Stimulated activated CD8-positive, alpha-beta memory T cell treated with anti-CD3 and anti-CD28 coated beads, Interleukin-4, amount 100 ng/mL, for 24 hours (primary cell): ENCODE measurements at places on chromosomes 5 and 9.

DNA sequence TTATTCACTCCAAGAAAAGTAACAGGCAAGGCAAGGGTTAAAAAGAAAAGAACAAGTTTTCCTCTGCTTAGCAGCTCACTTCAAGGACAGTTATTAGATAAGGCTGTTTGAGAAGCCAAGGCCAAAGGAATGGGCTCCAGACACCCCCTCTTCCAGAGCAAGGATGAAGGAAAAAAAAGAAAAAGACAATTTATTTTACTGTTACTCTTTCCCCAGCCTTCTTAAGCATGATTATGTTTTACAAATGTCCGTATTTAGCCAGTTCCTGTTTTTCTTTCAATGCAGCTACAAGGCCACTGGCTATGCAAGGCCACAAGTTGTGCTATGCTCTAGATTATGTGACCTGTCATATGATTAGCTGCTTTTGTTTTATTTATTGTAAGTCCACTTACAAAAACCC is 106.5 kb upstream of the SIMC1 start:
- DNase-seq, result no peak

GRCh38 chr5:43113546-43113945 is 7.2 kb upstream of the ZNF131 start:
- DNase-seq, result no peak

GRCh38 chr9:134815435-134816214 is 65.0 kb upstream of the FCN2 start:
- no peak for DNase-seq

- no peak for DNase-seq
Measured at GRCh38 chr5:73447530-73448462, 781 bp downstream of the FOXD1 start.

- DNase-seq, result no peak
Measured at GRCh38 chr5:82095536-82095935, 123.7 kb downstream of the ATG10 start.

- DNase-seq, result no peak
Measured at GRCh38 chr9:109317311-109317978, 3.4 kb downstream of the EPB41L4B start.

GRCh38 chr9:89425024-89425805 is 72.7 kb downstream of the SEMA4D start:
- no peak for DNase-seq

GRCh38 chr5:175870820-175871447 is 444 bp upstream of the CPLX2 start:
- no peak for DNase-seq

GRCh38 chr9:106678273-106678672 is 184.7 kb upstream of the ZNF462 start:
- DNase-seq, result no peak

DNA sequence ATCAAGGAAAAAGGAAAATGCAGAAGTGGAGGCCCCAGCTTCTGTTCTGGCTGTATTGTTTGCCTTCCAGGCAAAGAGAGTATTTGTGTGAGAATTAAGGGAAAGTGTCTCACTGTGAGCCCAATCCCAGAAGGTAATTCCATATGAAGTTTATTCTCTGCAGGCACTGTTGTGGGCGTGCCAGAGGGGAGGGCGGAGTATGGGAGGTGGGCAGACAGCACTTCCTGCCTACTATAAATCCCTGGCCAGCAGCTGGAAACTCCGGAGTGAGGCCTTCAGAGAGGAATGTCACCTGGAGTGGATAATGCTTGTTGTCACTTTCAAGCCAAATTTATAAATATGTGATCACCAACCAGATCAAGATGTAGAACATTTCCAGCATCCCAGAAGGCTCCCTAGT is 209.5 kb downstream of the ARHGAP26 start:
- no peak for DNase-seq

DNA sequence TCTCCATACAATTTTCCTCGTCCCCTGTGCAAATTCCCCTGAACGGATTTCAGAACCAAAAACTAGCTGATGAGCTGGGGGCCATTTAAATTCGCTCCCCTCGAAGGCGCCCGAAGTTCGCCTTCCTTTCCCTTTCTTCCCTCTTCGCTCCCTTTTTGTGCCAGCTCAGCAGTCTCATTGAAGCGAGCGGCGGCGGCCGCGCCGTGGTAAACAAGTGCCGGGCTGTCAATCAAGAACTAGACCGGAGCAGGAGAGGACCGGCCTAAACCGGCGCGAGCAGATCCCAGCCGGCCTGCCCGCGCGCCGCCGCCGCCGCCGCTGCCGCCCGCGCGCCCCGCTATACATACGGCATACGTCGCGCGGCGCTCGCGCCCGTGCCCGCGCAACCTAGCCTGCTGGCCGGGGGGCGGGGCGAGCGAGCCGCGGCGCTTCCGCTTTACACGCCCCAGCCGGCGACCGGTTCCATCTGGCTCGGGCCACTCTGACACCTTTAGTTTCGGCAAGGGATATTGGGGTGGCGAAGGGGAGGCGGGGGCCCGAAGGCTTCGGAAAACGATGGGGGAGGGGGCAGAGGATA is 3.1 kb downstream of the ARRDC3 start:
- peak; percentile 92 for DNase-seq

GRCh38 chr5:56552612-56553268 is 262.6 kb upstream of the MAP3K1 start:
- DNase-seq, result no peak

- DNase-seq, result no peak
Measured at GRCh38 chr5:149455889-149456409, 76.9 kb upstream of the IL17B start.

GRCh38 chr9:4713849-4714248 is 27.2 kb downstream of the AK3 start:
- no peak for DNase-seq

DNA sequence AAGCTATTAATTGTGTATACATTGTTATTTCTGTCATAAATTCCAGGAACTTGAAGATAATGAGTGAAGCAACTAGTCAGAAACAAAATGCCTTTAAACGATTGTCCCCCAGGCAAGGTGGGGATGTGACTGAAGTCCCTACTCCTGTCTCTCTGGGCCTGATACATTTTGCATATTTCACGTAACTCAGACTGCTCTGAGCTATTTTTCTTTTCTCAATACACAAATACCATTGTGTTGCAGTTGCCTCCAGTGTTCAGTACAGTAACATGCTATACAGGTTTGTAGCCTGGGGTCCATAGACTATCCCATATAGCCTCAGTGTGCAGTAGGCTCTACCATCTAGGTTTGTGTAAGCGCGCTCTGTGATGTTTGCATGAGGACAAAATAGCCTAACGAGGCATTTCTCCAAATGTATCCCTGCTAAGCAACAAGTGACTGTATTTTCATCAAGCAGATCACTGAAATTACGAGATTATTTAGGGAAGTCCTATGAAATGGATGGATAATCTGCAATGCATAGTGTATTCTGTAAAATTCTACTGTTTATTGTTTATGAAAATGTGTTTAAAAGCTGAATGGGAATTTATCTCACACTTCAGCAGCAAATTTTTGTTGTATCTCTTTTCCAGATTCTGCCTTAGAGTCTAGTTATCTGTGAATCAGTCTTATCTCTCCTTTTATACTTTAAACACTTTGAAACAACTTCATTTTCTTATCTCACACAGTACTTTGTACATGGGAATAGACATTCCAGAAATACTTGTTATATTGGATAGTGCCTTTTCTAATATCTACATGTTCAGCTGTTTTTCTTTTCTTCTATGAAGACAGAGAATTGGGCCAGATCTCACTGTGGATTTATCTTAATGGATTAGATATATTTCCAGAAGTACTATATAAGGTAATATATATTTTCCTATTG is 150.5 kb downstream of the CD180 start:
- DNase-seq, result no peak

DNA sequence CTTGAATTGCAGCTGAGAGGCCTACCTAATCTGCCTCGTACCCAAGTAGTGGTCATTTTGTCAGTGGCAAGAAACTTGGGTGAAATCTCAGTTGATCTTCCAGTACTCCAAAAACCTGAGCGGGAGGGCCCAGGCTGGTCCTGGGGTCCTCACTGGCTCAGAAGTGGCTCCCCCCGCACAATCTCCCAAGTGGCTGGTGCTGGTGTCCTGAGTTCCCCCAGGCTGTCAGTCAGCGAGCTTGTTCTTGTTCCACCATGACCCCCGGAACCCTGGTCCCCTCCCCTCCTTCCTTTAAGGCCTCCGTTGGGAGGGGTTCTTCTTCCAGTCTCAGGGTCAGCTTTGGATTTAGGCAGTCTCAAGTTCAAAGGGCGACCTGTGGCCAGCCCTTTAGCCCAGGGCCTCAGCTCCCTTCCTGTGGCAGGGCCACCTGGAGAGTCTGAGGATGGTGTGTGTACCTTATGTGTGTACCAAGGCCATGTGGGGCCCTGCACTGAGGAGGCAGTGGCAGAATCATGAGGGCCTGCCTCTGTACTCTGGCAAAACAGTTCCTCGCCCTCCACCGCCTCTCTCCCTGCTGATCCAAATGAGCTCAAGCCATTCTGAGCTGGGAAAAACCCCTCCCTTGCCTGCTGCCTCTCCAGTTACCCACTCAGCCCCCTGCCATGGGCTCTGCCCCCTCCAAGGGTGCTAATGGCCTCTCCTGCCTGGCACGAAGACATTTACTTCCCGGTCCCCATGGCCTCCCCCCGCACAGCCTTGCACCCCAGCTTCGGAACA is 4.5 kb upstream of the DBN1 start:
- DNase-seq, result no peak

GRCh38 chr9:19512103-19512832 is 103.5 kb downstream of the ACER2 start:
- no peak for DNase-seq
